ENCODE measurements at places on chromosomes 3 and 15.

GRCh38 chr15:73996939-73997338, 2.4 kb downstream of the PML start:
- no peak for DNase-seq

GRCh38 chr3:37723585-37723984, 138.1 kb upstream of the CTDSPL start:
- no peak for DNase-seq

DNA sequence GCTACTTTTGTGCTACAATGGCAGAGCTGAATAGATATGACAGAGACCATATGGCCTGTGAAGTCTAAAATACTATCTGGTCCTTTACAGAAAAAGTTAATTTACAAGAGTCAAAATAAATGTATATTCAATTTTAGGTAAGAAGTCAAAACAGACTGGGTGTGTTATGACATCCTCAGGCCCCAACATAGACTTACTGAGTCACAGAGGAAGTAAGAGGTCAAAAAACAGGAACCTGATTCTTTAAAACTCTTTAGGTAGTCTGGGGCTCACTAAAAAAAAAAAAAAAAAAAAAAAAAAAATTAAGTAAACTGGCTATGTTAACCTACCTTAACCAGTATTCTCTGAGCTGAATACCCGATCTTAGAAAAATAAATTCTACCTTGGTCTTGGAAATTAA, 13.1 kb downstream of the DNAAF4 start:
- DNase-seq, result no peak

DNA sequence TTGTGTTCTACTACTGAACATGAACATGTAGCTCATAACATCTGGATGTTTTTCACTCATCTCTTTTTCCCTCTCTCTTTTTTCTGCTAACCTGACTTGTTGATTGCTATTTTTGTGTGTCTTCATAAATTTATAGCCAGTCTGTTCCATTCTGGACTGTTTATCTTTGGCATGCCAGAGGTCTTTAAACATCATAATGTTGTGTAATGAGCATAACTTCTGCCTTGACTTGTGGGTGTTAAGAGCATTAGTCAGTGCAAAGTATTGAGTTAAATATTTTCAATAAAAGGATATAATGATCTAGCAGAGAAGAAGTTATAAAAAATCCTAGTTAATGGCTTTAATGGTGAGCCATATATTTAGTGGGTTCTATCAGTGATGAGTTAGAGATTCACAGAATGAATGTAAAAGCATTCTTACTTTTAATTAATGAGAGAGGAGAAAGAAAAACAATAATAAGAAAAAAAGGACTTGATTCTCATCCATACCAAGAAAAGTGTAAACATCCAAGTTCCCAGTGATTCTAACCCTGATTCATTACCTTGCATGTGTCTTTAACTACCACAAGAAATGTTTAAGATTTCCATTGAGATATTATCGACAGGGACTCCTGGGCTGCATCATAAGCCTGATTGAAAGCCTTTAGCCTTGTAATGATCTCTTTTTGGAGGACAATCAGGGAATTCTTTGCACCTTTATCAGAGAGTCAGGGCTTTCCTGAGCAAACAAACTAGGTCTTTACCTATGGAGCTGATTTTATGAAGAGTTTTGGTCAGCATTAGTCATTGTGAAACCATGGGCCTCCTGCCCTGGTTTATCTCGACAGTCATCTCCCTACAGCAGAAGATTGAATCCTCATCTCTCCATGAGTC, 22.9 kb downstream of the MITF start:
- no peak for DNase-seq

GRCh38 chr3:169675091-169675490, 11.6 kb upstream of the MECOM start:
- no peak for DNase-seq

DNA sequence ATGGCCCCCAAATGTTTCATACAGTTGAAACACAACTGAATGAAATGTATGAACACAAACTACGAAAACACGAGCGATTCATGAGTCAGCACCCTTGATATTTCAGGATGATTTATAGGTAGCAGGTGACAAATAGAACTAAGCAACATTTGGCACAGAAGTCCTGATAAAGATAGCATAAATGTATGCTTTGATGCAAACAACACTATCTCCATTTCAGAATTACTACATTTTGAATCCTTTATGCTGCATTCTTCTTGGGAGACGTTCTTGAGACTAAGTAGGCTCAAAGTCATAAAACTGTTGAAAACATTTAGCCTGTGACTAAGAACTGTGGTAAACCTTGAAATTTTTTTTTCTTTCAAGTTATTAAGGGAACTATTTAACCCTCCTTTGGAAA, 200.3 kb upstream of the ICE2 start:
- DNase-seq, result no peak

Data from activated CD4-positive, CD25-positive, alpha-beta regulatory T cell treated with anti-CD3 and anti-CD28 coated beads, Interleukin-2, amount 50 U/mL, for 72 hours (primary cell).